Stimulated activated CD8-positive, alpha-beta memory T cell treated with anti-CD3 and anti-CD28 coated beads, Interleukin-2, amount 100 ng/mL, for 1 hour (primary cell): ENCODE measurements at places on chromosomes 12 and 14.

DNA sequence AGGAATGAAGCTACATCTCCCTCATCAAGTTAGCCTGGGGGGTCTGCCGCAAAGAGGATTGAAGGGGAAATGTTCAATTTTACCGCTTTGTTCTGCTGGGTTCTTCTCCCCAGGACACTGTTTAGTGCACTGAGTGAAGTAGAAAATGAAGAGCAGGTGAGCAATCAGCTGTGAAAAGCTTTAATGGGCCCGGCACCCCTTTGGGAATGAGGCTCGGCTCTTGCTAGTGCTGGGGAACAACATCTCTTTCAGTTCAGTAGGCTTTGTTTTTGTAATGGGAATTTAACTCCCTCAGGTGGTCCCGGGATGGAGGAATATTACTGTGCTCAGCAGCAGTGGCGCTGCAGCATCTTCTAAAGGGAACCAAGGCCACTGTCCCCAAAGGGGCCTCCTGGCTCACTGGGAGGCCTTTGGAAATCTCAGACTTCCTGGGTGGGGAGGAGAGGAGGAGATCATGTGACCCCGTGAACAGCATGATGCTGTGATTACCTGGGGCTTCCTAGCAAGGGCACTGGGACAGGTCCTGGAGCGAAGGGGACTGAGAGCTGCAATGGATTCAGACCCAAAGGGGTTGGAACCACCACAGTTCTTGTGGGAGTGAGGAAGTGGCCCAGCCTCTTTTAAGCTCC is 85.2 kb upstream of the MAX start:
- DNase-seq: no peak

GRCh38 chr14:51928568-51928967 is 60.8 kb upstream of the RTRAF start:
- DNase-seq: no peak

DNA sequence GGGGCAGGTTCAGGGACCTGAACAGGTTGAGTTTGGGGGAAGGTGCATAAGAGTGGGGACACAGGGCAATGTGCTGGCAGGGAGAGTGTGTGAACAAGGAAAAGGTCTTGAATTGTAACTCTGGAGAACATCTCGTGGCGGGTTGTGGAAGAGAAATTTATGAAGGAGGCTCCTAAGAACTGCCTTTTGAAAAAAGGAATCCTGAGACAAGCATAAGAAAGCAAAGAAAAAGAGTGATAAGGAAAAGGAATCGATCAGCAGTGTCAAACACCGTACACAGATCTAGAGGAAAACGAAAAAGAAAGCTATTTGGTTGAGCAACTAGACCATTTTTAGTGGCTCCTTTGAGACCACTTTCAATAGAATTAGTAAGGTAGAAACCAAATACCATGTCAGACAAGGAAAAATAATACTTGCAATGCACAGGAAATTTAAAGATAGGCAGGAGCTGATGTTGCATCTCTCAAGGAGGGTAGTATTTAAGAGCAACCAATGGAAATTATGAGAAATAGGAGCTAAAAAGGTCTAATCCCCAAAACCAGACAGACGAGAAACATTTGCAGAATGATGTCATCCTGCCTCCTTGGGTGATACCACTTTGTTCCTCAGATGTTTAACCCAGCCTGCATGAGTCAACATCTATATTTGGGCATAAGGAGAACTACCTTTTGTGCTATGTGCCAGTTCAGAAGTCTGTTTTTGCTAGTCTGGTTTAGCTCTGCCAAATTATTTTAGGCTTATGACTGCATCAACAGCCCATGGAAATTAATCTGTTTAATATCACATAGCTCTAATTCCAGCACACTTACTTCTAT is 64.5 kb upstream of the STK38L start:
- DNase-seq: no peak

GRCh38 chr12:17076811-17077210 is 470.8 kb upstream of the LMO3 start:
- no peak for DNase-seq

GRCh38 chr14:23557946-23558345 is 1.9 kb downstream of the THTPA start:
- no peak for DNase-seq

DNA sequence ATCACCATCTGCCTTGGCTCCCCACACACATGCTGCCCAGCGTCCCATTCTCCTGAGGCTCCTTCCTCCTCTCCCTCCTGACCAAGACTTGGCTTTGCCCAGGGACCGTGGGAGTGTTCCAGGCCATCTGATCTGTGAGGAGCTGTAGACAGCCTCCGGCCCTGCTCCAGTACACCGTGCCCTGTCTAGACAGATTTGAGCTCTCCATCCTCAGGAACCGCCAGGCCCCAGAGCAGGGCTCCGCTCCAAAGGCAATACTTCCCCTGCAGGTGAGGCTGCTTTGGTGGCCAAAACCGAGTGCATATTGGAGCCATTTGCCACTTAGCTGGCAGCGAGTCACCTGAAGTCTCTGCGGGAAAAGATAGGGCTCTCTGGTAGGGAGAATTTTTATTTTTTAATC is 147.4 kb downstream of the ANO2 start:
- DNase-seq: no peak

- DNase-seq: no peak
Measured at GRCh38 chr14:99275222-99275584, 3.2 kb upstream of the BCL11B start.

- DNase-seq: no peak
Measured at GRCh38 chr12:28893365-28893764, 255.7 kb upstream of the FAR2 start.

DNA sequence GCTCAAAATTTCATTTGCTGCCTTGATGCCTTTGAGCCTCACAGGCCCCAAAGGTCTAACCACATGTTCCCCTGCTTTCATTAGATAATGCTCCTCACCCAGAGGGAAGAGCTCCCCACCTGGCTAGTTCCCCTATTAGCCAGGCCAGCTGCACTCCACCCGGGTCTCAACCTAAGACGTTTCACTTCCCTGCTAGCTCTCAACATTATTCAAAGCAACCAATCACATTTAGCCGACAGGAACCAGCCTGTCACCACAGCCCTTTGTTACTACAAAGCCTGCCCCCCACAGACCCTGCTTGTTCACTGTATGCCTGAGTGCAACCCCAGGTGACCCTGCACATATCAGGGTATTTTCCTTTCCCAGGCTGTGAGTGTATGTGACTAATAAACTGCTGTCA is 78.6 kb downstream of the SLC15A5 start:
- no peak for DNase-seq

DNA sequence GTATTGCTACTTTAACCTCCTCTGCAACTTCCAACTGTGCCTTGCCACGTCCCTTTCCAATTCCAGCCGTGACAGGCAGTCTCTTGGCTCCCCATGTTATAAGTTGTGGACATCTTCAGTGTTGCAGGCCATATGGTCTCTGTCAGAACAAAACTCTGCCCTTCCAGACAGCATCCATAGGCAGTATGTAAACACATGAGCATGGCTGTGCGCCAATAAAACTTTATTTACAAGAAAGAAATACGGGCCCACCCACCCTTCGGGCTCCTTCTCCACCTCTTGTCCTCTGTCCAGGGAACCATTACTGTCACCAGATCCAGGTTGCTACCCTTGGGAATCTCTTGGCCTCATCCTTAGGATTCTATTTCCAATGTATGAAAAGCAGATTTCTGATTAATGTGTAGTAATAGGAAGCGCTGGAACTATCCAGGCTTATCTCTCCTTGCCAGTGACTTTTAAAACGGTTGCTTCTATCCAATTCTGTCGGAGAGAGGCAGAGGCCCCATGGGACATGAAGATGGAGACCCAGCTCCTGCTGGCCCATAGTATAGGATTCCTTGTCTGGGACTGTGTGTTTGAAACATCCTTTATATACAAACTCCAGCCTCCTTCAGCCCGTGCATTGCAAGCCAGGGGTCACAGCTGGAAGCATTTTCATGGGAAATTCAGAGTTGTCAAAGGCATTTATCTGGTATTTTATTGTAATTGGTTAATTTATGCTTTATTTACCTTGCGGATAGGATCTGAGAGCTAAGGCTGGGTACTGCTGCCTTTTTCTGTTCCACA is 114.4 kb downstream of the ZNF664 start:
- DNase-seq: no peak

GRCh38 chr12:51677284-51677968 is 86.4 kb downstream of the SCN8A start:
- no peak for DNase-seq

DNA sequence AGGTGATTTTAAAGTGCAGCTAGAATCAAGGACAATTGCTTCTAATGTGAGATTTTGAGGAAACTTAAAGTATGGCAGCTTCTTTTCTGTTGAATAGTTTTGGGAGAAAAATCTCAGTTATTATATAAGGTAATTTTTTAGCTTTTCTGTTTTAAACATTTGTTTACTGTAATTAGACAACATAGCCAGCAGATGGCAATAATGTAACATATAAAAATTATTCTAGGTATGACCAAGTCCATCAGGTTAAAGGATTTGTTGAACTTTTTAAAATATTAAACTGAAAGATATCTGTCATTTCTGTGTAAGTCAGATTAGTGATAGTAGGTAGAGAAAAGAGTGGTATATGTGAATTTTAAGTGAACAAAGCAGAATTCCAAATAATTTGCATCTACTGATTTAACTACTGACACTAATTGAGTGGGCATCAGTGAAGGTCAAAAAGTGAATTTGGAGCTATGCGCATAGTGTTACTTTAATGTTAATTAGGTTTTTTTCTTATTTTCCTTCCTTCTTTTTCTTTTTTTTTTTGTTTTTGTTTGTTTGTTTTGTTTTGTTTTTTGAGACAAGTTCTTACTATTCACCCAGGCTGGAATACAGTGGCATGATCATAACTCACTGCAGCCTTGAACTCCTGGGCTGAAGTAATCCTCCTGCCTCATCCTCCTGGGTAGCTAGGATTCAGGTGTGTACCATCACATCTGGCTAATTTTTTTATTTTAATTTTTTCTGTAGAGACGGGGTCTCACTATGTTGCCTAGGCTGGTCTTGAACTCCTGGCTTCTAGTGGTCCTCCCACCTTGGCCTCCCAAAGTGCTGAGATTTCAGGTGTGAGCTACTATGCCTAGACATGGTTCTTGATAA is 18.6 kb downstream of the PRORP start:
- DNase-seq: no peak

DNA sequence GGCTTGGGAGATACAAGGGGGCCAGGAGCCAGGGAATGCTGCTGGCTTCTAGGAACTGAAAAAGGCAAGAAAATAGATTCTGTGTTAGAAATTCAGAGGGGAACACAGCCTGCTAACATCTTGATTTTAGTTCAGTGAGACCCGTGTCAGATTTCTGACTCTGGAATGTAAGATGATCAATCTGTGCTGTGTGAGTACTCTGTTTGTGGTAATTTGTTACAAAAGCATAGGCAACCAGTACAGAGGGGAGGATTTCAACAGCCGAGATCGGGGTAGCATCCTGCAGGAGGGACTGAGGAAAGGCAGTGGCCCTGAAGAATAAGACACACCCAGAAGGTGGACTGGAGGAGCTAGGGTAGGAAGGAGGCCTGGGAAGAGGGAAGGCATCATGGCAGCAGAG is 410.0 kb upstream of the CCDC196 start:
- DNase-seq: no peak

DNA sequence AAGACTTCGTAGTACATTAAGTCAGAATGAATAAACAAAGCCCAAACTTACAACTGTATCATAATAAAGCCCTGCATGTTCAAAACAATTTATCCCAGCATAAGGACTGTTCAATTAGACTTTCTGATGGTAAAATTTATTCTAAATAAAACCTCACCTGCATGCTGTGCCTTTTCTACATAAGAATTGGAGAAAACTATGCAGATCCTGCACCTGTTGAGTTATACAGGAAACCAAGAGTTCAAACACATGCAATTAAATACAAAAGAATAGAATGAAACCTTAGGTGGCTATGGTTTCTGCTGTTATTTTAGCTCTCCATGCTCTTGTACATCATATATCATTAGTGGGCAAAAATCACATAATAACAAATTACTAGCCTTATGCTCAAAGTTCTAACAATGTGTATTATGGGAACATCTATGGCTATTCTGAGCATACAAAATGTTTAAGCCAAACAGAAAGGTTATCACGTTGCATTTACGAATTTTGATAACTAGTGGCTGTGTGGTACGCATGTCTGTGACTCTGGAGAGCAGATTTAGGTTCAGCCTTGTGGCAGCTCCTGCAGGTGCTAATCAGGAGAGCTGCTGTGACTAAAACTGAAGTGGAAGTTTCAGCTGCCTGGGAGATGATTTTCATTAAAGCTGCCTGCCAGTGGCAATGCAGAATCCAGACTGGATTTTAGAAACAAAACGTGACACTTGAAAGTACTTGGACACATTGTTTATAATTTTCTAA is 36.1 kb upstream of the LRFN5 start:
- no peak for DNase-seq

DNA sequence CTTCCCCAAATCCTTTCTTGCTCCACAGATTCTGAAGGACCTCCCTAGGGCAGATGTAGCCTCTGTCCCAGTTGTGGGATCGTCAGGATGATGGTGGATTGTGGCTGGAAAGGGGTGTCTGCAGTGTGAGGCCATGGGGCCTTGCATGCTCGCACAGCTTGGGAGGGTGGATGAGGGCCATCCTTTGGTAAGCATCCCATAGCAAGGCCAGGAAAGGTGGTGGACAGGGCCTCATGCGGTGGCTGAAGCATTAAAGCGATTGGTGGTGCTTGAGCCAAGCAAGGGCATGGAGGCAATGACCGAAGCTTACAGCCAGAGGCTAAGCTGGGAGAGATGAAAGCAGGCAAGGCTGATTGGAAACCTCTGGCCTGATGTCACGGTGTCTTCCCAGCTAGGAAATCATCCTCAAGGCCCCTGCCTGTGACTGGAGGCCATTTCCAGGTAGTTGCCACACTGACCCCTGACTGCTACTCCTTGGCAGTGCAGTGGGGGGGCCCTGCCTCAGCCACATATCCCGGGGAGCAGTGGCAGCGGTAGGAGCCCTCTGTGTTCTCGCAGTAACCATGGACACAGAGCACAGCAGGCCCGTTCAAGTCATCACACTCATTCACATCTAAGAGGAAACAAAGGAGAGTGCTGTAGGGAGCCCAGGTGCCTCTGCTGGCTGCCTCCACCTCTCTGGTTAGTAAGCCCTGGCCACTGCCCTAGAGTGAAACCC is 7.0 kb downstream of the ISCA2 start:
- no peak for DNase-seq

GRCh38 chr12:22856178-22856577 is 231.2 kb downstream of the ETNK1 start:
- no peak for DNase-seq

- no peak for DNase-seq
Measured at GRCh38 chr12:22339691-22340090, 5.2 kb upstream of the ST8SIA1 start.

DNA sequence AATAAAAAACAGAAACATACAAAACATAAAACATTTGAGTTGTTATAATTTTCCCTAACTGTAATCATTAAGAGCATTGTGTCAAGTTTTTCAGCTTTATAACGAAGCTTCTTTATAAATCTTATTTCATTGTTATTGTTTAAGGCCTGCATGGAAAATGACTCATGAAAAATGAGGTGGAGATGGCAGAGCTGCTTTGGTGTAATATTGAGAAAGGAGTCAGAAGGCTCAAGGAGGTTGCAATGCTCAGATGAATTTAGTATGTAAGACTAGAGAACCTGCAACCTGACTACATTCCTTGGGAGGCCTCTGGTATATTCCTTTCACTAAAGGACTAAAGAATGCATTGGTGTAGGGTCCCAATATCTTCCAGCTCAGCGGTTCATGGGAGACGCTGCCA is 61.5 kb downstream of the TMEM30B start:
- no peak for DNase-seq
